ENCODE measurements at places on chromosomes 5 and 9.

GRCh38 chr5:107389130-107389774 is 281.5 kb downstream of the EFNA5 start:
- DNase-seq = no peak

DNA sequence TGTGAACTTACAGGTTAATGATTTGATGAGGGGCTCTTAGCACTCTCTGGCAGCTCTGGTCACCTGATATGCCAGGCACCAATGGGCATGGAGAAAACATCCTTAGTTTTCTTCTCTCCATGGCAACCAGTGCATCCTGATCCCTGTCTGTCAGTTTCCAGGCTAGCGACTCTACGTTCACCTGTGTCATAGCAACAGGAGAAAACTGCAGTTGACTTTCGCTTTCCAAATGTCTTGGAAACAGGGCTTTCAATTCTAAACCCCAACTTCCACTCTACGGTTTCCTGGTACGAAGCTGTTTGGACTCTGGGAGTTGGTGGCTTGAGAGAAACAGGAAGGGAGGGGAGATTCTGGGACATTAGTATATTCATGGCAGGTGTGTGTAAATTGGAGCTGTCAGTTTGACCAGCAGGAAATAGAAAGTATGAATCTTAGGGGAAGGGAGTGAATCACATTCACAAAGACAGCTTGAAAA is 74.4 kb downstream of the SLC28A3 start:
- no peak for DNase-seq

DNA sequence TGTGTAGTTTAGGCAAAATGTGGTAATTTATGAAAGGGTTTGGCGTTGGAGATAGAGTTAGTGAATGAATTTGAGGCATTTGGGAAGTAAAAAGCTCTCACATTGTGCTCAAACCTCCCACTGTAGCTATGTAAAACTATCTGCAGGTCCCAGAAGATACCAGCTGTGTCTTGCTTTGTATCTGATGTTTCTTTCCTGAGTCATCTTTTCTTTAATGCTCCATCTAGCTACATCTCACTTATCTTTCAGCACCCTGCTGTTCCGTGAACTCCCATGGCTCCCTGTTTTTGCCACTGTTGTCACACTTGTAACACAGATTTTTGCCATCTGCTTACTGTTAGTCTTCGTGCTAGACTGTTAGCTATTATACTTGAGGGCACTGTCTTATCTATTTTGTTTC is 253.1 kb downstream of the NPR3 start:
- DNase-seq = no peak

DNA sequence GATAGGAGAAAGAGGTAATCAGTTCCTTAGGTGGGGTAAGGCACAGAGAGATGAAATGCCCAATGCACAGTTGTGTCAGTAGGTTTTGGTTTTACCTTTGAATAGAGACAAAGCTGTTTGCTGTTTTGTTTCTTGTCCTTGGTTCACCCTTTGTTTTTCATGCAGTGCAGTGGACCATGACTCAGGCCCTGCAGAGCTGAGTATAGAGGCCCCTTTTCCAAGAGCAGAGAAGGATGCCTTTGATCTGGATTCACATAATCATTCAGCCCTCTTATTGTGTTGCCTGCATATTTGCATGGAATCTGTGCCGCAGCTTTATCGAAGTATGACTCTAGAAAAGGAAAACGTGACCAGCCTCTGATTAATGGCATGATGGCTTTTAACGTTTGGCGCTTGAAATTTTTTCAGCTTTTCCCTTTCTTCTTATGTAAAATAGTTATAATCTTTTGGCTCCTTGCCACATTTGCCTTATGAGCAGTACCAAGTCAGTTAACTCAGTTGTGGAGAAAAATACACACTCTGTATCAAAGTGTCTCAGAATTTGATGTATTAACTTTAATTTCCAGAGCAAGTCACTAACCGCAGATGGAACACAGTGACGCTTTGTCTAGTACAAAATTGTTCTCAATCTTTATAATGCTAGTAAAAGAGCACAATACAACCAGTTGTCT is 197.6 kb downstream of the KDM4C start:
- no peak for DNase-seq

DNA sequence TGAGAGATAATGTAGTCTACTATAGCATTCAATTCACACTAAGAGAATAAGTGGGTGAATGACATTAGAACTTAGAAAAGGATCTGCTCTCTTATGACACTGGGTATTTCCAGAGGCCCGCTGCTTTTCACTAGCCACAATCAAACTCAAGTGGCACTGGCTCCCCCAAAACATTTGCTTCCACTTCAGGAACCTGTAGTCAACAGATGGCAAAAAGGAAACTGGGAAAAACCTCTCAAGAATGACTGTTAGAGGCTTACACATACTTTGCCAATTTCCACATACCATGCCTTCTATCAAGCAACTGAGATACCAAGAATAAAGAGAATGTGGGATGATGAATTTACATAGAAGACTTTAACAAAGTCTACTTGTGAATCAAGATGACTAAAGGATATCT is 11.2 kb downstream of the POC5 start:
- DNase-seq = no peak

DNA sequence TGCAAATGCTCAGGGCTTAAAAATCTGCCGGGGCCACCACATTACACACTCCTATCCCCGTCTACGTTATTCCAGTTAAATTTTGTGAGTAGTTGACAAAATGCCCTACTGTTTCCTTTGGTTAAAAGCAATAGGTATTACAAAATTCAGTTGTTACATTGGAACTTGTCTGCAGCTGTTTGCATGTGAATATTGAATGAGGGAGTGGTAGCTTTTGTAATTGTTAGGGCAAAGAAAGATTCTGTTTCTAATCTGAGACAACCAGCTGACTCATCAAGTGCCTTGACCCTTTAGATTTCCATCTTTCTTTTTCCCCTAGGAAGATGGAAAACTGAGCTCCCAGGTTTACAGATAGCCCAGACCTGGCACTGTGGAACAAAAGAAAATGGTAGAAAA is 30.2 kb downstream of the MAML1 start:
- no peak for DNase-seq

DNA sequence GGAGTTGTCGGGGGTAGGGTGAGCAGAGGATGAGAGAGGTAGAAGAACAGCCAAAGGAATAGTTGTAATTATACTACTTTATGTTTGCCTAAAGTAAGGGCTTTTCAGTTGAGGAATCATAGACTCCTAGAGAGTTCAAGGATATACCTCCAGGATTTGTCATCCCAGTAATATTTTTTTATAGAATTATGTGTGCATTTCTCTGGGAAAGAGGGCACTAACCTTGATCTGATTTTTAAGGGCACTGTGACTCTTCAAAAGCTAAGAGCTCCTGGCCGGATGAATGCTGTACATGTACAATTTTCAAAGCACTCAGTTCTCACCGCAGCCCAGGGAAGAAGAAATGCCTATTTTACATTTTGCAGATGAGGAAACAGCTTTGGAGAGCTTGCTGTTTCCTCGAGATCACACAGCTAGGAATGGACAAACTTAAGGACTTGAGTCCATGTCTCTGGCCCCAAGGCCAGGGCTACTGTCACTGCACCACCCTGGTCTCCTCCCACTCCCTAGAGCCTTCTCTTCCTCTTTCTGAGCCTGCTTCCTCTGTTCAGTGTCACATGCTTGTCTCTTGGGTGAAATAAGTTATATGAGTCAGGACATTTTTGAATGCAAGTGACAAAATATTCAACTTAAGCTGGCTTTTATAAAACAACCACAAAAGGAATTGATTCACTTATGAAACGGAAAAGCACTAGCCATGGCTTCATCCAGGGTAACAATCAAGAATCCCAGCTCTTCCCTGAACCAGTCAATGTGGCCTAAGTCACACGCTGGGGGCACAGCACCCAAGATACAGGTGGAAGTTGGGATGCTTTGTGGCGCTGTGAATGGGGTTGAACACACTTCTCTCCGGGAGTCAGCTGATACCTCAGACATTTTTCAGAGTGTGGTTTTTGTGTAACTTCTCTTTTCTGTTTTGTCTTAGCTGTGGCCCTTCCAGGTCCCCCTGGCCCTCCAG is 45.7 kb upstream of the TGFBR1 start:
- no peak for DNase-seq

GRCh38 chr9:74458832-74459231 is 38.3 kb upstream of the RORB start:
- DNase-seq = no peak

- no peak for DNase-seq
Observed at GRCh38 chr9:708182-708550, 133.3 kb upstream of the DMRT1 start.

GRCh38 chr5:131316026-131316425 is 52.2 kb downstream of the CDC42SE2 start:
- no peak for DNase-seq

DNA sequence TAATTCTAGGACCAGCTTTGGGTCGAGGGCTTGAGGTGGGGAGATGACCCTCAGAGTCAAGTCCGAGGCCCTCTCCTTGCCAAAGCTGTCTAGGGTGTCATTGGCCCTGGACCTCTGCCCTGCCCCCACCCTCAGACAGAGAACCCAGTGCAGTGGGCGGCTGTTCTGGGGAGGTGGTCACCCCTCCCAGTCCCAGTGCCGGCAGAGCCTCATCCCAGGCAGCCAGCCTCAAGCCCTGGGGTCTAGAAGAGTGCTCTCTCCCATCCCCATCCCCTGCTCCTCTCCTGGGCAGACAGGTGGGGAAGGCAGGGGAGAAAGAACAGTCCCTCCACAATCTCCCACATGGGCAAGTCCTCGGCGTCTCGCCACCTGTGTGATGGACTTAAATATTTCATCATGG is 7.0 kb downstream of the NTNG2 start:
- no peak for DNase-seq

Data from activated CD8-positive, alpha-beta memory T cell treated with anti-CD3 and anti-CD28 coated beads, Interleukin-2, amount 50 U/mL, for 48 hours (primary cell).